ENCODE measurements at places on chromosomes 6 and 20.

GRCh38 chr20:59322585-59323454, 22.4 kb downstream of the EDN3 start:
- DNase-seq: no peak

DNA sequence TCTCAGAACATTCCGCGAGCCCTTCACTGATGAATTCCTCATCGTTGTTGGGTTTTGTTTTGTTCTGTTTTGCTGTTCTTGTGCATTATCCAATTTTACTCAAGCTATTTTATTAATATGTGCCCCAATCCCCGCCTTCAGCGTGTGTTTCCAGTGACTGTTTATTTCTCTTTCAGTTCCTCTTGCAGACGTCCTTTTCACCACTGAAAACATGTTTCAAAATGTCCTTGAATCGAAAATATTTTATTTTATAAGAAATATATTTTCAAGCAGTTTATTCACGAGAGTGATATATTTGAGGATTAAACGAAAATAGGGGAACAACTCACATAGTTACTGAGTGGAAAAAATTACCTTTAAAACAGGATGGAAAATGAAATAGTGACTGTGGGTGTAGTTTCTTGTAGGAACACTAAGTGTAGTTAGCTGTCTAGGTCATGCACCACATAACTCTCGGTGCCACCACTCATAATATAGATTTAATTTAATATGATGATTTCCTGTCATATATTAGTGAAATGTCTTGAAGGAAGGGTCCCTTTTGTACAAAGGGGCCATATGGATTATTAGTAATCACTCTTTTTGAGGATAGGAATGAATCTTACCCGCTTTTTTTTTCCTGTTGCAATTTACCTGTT, 45.3 kb upstream of the HDDC2 start:
- no peak for DNase-seq

DNA sequence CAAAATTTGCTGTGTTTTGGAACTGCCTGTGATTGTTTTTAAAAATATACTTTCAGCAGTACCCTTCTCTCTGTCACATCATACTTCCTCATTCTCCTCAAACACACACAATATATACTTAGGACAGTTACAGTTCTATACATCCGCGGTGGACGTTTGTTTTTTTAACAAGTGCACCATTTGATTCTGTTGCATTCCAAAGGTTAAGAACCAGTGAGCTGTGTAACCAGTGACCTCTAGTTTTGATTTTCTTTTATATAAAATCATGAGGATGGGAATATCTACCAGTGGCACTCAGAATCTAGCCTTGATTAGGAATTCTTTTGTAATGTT, 152.8 kb downstream of the CARMIL1 start:
- DNase-seq: no peak

DNA sequence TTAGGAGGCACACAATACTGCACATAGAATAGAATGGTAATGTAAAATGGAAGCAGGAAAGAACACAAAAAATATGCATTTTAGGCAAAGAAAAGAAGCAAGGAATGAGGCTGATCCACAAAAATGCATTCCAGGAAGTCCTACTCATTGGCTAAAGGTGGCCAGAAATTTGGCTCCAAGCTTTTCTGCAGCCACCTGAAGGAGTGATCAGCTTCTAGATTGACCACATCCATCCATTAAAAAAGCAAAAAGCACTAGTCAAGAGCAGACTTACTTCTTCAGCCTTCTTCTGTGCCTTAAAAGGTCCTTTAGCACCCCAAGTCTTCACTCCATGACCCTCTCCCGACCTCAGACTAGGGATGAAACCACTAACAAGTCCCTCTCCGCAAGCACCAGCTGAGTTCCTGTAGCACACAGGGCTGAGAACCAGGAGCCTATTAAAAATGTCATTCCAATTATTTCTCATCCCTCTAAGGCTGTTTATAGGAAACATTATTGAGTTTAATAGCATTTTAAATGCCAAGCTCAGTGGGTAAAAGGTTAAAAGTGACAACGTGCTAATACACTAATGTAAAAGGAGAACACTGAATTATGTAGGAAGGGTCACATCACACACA, 36.5 kb downstream of the TRAM2 start:
- no peak for DNase-seq

Data from stimulated activated CD4-positive, alpha-beta T cell treated with anti-CD3 and anti-CD28 coated beads, Interleukin-4, amount 100 ng/mL, for 24 hours (primary cell).